GM12892 (cell line): ENCODE measurements at places on chromosomes 2 and 18.

DNA sequence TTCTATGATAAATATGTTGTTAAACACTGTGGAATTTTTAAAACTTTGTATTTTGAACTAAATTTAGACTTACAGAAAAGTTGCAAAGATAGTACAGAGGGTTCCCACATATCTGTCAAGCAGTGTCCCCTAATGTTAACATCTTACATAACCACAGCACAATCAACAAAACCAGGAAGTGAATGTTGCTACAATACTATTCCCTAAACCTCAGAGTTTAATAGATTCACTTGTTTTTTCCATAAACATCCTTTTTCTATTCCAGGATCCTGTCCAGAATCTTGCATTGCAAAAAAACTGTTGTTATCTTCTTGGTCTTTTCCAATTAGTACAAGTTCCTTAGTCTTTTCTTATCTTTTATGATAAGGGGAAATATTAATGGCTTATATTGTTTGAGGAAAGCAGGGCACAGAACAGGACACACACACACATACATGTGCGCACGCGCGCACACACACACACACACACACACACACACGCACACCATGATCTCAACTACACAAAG lies 251.1 kb upstream of the TRIB2 start:
- DNase-seq: no peak

- no peak for DNase-seq
Measured at GRCh38 chr2:209917154-209917771, 85.2 kb upstream of the RPE start.

DNA sequence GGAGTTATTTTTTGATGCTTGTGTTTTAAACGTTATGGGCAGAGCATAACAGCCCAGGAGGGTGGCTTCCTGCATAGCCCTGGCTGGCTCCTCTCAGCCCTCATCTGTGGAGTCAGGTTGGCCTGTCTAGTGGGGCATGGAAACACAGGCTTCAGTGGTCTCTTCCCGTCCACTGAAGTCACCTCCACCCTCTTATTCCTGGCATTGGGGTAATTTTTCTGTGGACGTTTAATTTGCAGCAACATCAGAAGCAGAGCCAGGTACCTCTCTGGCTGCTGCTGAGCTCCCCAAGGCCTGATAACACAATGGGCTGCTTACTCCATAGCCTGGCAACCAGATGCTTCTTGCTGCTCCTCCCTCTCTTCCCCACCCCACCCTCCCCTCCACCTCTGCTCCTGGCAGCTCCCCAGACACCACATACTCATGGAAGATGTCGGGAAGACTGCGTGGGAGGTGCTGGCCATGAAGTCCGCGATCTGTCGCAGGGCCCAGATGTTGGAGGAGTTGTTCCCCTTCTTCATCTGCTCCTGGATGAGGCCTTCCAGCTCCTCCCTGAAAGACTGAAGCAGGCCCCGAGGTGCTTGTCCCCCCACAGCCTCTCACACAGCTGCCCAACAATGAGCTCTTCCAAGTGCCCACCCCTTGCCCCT lies 64.0 kb downstream of the ADD2 start:
- no peak for DNase-seq

DNA sequence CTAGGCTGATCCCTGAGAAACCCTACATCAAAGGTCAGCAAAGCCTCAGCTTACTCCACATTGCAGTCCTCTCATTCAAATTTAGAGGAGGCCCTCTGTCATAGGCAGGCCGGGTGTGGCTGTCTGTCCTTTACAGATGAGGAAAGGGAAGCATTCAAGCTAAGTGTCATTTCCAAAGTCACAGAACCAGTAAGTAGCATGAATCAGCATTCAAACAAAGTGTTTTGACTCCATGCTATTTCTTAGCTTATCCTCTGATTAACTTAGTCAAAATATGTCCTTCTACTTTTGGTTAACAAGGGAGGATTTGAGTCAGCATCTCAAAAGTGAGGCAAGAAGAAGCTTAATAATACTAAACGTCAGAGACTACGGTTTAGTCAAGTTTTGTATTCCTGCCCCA lies 409.0 kb upstream of the POU3F3 start:
- DNase-seq: no peak

GRCh38 chr18:58966005-58966677 lies 101.5 kb downstream of the ZNF532 start:
- no peak for DNase-seq

GRCh38 chr18:74874351-74874750 lies 276.7 kb downstream of the ZNF407 start:
- no peak for DNase-seq

DNA sequence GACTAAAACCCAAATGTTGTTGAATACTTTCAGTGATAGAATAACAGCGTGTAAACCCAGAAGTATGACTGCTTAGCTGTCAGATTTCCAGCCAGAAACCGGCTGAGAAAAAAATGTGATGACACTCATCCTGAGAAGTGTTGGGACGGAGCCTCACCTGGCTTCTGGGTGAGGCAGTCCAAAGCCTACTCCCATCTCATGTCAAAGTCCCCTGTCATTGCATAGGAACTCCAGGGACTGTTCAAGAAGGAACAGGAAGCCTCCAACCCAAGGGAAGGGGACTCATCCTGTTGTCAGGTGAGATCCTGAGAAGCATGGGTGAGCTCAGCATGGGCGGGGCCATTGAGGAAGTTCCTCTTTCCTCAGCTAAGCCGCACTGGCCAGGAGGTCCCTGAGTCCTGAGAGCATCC lies 11.3 kb upstream of the CHRNA1 start:
- DNase-seq: no peak

GRCh38 chr2:45636008-45636407 lies 15.5 kb upstream of the PRKCE start:
- no peak for DNase-seq

GRCh38 chr2:238988752-238989151 lies 140.9 kb downstream of the TWIST2 start:
- no peak for DNase-seq

DNA sequence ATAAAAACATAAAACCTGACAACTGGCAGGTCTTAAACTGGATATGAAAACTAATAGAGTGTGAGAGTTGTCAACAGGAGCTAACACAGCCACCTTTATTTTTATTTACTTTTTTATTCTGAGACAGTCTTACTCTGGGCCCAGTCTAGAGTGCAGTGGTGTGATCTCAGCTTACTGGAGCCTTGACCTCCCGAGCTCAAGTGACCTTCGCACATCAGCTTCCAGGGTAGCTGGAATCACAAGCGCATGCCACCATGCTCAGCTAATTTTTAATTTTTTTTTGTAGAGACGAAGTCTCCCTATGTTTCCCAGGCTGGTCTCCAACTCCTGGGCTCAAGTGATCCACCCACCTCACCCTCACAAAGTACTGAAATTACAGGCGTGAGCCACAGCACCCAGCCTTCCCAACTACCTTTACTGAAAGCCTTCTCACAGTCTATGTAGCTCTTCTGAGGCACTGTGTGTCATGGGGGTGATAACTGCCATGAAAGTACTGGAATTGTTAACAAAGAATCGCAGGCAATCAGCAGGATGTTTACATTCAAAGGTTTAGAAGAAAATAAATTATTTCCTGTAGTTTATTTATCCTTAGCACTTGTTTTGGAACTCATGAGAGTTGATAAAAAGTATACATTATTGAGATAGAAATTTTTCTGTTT lies 24.3 kb downstream of the GDF7 start:
- DNase-seq: no peak

GRCh38 chr2:200488169-200488568 lies 21.7 kb downstream of the KCTD18 start:
- DNase-seq: no peak

DNA sequence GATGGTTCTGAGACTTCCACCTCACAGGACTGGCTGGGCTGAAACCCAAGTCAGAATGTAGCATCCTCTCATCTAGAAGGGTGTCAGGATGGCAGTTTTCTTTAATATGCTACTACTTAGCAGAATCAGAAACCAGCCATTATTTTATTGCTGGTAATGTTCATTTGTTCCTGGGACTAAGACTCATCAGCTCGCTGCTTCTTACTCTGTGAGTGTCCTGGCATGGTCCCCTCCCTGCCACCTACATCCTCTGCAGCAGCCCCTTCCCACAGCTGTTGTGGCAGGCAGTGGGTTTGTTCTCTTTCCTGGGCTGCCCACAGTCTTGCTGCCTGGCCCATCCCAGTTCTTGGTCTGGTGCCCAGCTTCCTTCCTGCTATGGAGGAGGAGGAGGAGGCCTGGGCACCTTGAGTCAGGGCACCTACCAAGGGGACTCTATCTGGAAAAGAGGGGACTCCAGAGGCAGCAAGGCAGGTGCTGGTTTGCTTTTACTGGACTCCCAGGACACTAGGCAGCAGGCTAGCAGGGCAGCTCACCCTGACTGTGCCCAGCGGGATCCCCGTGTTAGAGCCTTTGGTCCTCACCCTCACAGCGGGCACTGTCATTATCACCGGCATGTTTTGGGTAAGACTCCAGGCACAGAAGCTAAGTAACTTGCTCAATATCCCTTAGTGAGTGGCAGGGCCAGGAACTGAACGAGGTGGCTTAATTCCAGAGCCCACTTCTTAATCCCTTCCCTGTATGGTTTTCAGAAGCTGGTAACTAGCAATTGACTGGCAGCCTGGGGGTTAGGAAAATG lies 62.1 kb downstream of the LRRFIP1 start:
- no peak for DNase-seq

DNA sequence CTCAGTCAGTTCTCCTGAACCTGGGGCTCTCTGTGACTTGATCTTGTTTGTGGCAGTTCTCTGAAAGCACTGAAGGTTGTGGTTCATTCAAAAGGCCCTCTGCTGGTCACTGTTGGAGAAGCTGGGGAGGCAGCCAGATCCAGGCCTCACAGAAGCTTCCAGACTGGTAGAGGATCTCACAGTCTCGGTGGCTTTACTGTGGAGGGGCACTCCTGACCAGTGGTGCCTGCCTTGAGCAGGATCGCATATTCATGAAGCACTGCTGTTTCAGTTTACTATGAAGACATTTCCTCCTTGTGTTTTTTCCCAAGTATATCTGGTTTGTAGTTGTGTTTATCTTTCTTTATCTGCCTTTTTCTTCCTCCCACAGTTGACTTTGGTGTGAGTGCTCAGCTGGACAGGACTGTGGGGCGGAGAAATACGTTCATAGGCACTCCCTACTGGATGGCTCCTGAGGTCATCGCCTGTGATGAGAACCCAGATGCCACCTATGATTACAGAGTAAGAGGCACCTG lies 133.9 kb downstream of the MAP4K4 start:
- peak; percentile 4 for DNase-seq

- no peak for DNase-seq
Measured at GRCh38 chr2:20704886-20705285, 37.9 kb downstream of the GDF7 start.

DNA sequence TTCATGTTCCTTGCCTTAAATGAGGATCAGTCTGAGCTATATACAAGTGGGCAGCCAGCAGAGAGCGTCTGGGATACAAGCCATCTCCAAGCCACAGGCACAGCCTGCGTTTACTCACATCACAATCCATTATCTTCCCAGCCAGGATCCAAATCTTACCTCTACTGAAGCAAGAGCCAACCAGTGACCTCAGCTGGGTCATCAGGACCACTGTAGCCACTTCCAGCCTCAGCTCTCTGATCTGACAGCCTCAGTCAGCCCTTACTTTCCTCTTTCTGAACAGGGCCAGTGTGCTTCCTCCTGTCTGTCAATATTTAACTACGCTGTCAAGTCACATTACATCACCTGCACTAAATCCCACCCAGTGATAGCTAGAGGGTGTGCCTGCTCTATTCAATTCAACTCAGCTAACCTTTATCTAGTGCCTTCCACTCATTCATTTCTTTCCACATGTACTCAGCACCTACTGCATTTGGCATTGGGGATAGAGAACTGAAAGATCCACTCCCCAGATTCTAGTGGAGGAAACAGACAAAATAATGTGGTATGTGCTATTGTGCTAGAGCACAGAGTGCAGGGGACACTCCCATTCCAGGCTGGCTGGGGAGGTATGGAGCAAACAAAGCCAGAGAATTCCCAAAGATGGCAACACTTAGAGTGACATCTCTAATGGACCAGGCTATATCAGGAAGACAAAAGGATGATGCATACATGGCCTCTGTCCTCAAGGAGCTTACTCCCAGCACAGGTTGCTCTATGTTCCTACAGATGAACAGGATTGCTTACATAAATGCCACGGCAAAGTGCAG lies 146.5 kb downstream of the NCKAP5 start:
- no peak for DNase-seq

GRCh38 chr2:15732341-15733077 lies 140.8 kb downstream of the DDX1 start:
- DNase-seq: peak; percentile 48

GRCh38 chr18:4107049-4107467 lies 348.0 kb downstream of the DLGAP1 start:
- DNase-seq: no peak

- DNase-seq: no peak
Measured at GRCh38 chr2:42124011-42124785, 45.0 kb upstream of the EML4 start.

- no peak for DNase-seq
Measured at GRCh38 chr18:31929273-31929672, 13.7 kb downstream of the TRAPPC8 start.

DNA sequence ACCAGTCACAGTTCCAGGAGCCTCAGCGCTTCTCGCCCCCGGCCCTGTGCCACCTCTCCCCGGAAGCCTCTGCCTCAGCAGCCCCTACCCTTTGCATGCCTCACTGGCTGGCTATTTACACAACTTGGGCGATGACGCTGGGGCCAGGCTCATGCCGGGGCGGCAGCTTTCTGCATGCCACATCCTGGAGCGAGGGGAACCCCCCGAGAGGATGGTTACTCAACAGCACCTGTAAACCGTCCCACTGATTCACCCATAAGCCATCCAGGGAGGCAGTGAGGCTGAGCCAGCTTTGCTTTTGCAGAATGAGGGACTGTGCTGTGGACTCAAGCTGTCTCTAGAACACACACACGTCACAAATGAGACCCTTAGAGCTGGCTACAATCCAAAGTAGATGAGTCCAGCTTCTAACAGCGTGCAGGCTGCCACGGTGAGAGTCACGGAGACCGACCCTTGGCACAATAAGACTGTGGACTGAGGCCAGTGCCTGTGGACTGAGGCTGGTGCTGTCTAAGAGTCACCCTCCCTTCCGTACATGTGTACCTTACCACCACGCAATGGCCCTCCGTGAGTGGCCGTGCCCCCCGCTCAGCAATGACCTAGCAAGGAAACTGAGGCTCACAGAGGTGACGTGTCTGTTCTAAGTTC lies 45.6 kb upstream of the ODC1 start:
- DNase-seq: peak; percentile 60

DNA sequence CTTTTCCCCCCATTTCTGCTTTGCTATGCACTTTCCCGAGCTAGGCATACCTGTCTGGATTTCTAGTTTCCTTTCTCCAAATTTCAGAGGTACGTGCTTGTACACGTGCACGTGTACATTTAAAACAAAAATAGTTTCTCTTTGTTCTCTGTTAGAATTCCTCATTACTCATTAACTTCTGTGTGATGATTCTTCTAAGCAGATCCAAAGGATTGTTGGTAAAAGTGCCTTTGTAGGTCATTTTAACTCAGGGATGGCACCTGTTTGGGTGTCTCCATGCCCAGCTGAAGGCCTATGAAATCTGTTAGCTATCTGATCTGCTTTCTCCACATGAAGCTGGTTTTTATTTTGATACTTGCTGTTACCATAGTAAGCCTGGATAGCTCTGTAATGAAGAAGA lies 264.3 kb downstream of the LPIN1 start:
- no peak for DNase-seq

GRCh38 chr2:95317123-95317500 lies 20.0 kb downstream of the KCNIP3 start:
- no peak for DNase-seq
